EH (cell line): ENCODE measurements at places on chromosomes 5 and 9.

GRCh38 chr9:112097712-112098688, 77.1 kb downstream of the SUSD1 start:
- DNase-seq, result peak; percentile 79

- DNase-seq, result no peak
Measured at GRCh38 chr5:161155451-161155850, 303.4 kb upstream of the ATP10B start.

DNA sequence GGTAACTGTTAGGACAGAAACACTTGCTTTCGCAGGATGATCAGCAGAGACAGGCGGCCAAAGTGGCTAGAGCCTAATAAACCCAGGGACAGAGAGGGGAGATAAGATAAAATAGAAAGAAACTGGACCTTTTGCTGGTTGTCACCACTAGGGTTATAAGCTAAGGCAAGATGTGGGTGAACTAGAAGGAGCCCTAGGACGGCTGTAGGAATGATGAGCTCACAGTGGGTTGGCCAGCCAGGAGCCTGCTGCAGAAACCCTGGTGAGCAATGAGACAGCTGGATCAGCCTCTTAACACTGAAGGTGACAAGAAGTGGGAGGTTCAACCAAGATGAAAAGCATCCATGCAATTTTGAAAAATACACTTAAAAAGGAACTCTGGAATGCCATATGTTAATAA, 13.5 kb downstream of the CTNND2 start:
- no peak for DNase-seq

- DNase-seq, result peak; percentile 32
Measured at GRCh38 chr5:112653638-112654205, 84.0 kb upstream of the APC start.

DNA sequence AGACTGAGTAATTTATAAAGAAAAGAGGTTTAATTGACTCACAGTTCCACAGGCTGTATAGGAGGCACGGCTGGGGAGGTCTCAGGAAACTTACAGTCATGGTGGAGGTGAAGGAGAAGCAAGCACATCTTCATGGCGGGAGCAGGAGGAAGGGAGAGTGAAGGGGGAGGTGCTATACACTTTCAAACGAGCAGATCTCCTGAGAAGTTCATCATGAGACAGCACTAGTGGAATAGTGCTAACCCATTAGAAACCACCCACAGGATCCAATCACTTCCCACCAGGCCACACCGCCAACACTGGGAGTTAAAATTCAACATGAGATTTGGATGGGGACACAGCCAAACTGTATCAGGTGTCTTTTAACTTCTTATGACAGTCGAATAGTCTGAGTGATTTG, 1459.3 kb upstream of the ACO1 start:
- DNase-seq, result no peak

- no peak for DNase-seq
Measured at GRCh38 chr5:135444881-135445280, 2.3 kb downstream of the DCANP1 start.

DNA sequence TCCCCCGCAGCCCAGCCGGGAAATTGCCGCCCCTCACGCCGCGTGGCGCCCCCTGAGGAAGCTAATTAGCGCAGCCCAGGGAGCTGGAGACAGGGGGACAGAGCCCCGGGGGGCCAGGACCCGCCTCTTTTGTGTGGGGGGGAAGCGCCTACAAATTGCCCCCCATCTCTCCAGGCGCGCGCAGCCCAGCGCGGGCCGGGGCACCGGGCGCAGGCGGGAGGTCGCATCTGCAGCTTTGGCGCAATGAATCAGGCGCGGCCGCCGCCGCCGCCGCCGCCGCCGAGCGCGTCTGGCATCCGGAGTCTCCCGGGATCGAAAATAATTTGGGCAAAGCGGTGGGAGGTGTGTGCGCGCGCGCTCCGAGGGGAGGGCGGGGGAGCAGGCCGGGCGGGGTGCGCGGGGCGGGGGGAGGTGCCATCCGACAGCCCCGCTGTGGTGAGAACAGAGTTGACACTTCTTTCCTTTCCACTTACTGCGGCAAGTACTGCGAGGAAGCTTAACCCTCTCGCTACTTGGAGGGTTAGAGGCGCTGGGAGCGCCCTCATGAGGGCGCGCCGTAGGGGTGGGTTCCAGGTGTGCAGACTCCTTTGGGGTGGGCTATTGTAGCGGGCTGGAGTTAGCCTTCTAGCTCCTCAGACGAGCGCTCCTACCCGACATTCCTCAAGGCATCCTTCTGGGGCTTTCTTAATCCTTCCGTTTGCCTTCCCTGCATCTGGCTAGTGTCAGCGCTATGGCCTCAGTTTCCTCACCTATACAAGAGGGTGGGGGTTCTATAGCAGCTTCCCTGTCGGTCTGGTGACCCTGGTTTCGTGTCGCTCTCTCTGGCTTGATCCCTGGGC, 63.1 kb downstream of the CXXC5 start:
- DNase-seq, result peak; percentile 62

DNA sequence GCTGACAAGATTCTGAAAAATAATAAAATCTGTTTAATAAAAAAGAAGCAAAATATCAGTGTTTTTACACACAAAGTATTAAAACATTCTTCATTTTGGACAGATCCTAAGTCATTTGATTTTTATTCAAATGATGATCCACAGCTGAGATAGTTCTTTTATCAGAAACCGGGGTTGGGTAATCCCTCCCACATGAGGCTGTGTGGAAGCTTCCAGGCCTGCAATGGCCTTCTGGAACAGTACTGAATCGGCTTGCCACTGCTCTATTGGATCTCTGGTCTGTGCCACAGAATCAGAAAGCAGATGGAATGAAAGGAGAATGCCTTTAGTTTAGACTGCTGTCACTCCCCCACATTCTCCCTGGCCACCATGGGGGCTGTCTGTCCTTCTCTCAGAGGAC, 6.1 kb upstream of the C5orf58 start:
- no peak for DNase-seq

DNA sequence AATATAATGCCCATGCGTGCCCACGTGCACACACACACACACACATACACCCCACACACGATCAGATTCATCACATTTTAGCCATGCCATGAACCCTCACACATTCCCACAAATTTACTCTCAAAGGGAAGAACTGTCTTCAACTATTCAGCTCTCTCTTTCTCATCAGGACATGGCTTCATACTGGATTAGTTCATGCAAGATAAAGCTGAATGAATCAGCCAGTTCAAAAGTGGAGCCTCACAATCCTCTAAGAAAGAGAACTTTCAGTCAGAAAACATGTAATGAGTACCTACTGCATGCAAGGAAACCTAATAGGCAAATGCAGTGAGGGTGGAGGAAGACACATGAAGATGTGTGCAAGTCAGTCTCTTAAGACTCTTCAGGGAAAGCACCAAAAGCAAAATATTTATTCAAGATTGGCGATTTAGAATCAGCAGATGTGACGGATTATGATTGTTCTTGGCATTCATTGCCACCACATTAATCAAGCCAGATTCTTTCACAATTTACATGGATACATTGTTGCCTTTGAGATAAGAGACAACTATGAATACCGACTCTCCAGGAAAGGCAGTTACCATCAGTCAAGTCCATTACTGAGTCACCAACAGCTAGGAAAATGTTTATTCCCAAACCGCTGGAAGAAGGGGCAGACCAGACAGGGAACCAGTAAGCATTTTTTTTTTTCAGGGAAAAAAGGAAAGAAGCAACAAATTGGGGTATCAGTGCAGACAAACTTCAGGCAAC, 30.3 kb upstream of the PUM3 start:
- DNase-seq, result peak; percentile 4

DNA sequence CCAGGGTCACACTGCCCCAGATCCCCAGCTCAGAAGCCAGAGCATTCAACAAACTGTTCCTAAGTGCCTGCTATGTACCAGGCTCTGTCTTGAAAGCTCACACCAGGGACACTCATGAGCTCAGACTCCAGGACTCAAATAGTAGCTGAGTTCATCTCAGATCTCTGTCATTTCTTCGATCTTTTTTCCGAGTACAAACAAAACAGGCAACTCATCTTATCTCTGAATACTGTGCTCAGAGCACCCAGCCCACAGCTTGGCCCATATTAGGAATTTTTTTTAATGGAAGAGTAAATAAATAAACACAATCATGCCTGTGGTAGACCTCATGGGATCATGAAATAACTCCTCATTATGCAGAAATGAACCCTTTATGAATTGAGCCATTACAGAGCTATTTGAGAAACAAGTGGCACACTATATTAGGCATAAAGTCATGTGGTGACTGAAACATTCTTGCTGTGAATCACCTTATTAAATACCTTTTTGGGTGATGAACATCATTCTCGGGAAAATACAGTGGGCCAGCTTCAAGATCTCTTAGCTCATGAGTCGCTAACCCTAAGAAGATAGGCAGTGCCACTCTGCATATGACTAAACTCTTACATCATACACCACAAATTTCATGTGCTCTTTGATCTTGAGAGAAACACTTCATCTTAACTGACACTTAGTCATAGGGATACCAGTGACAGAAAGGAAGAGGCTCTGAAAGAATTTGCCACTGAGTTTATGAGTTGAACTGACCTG, 9.9 kb downstream of the SH3RF2 start:
- DNase-seq, result peak; percentile 93

- DNase-seq, result no peak
Measured at GRCh38 chr9:80125731-80126264, 554.0 kb downstream of the TLE4 start.

DNA sequence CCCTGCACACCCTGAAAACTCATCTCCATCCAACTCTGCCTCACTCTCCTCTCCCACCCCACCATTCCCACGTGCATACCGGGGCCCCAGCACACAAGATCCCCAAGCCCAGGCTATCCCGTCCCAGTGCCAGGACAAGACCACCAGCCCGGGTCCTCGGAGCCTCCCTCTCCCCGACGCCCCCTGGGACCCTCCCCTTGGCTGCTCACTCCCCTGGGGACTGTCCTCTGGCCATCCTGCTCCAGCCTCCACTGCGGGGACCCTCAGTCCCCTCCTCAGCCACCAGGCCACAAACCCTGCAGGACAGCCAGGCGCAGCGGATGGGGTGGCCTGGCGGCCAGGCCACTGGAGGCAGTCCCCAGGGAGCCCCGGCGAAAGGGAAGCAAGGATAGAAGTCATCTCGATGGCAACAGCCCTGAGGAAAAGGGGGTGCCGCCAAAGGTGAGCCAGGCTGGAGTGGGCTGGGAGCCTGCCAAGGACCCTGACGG, 62.8 kb downstream of the C9orf50 start:
- DNase-seq, result no peak

DNA sequence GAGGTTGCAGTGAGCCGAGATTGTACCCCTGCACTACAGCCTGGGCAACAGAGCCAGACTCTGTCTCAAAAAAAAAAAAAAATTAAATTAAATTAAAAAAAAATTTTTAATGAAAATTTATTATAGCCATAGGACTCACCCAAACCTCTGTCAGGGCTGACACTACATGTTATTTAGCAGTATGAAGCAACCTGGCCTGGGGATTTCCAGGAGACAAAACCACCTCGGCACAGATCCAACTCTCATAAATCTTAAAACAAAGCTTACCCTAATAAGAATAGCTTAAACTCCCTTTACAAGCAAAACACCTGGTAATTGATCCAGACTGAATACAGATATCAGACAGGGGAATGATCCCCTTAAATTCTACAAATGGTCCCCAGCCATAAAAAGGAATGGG, 38.4 kb downstream of the PPP1R2B start:
- DNase-seq, result no peak

DNA sequence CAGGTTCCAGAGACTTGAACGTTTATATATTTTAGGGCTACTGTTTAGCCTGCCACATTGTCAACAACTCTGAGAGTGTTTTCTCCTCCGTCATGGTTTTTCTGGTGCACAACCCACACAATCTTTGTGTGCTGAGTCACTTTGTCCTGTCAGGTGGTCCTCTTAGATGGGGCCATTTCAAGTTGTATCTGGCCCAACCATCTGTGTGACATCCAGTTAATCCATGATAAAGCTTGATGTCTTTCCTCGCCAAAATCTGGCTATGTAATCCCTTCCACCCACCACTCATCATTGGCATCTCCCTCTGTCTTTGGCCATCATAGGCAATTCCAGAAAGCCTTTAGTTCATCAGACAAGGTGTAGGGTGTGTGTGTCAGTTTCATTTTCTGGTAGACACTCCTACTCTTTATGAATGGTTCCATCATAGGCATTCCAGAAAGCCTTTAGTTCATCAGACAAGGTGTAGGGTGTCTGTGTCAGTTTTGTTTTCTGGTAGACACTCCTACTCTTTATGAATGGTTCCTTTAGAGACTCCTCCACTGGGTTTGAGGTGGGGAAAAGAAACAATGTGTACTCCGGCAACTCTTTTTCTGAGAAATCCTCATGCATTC, 282.0 kb upstream of the ACTBL2 start:
- no peak for DNase-seq

DNA sequence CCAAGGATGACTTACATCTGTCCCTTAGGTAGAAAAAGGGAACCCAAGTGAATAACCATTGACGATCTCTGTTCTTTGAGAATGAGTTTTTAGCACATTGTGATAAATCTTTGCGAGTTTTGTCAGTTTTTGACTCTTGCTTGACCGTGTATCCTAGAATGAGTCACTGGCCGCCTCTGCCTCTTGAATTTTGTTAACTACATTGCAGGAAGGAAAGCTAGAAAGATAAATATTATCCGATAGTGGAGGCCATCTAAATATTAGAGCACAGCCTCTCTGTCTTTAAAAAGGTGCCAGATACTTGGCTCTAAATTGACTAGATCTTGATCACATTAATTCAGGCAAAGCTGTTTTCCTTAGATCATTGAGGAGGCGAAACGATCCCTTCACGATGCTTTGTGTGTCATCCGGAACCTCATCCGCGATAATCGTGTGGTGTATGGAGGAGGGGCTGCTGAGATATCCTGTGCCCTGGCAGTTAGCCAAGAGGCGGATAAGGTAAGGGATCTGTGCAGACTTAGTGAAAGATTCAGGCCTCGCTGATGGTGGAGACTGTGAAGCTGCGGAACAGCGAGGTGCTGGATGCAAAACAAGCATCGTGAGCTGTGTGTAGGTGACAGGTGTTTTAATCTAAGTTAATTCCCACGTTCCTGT, 12.2 kb downstream of the CCT5 start:
- DNase-seq, result no peak
